Cardiac muscle cell (in vitro differentiated cells and primary cell): ENCODE measurements at places on chromosomes 2 and 18. TPM values are rescaled to one million over a fixed set of nuclear protein-coding genes. Genes with fewer than 3 reads are reported as not detected.

GRCh38 chr2:29033656-29034055, 40.7 kb downstream of the PCARE start:
- no peak for DNase-seq

GRCh38 chr2:45352506-45352905, 258.6 kb downstream of the SRBD1 start:
- no peak for DNase-seq

DNA sequence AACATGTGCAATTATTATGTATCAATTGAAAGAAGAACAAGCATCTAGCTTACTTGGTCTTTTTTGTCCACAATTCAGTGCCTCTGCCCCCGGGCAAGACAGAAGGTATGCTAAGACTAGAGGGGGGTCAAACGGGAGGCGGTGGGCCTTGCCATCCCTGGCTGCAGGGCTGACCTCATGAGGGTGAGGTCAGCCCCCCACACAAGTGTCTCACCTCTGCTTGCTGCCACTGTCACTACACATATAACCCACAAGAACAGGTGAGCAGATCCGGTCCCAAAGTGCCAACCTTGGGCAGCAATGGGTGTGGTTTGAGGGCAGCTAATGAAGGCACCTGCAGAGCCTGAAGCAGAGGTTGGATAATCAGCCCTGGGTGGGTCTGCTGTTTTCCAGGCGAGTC, 71.5 kb downstream of the EDAR start:
- no peak for DNase-seq

- no peak for DNase-seq
These were observed 147.0 kb downstream of the ANTXR1 start for GRCh38 chr2:69159986-69160385.

- DNase-seq, result no peak
These were observed 1.1 kb upstream of the B3GNT2 start for GRCh38 chr2:62194558-62195420.

GRCh38 chr2:203683932-203684556, 22.4 kb upstream of the CD28 start:
- DNase-seq, result no peak

- peak; percentile 84 for DNase-seq
These were observed 2.9 kb upstream of the NEURL3 start for GRCh38 chr2:96507957-96508520.

GRCh38 chr2:46650556-46651001, 171.2 kb downstream of the TMEM247 start:
- DNase-seq, result peak; percentile 92

DNA sequence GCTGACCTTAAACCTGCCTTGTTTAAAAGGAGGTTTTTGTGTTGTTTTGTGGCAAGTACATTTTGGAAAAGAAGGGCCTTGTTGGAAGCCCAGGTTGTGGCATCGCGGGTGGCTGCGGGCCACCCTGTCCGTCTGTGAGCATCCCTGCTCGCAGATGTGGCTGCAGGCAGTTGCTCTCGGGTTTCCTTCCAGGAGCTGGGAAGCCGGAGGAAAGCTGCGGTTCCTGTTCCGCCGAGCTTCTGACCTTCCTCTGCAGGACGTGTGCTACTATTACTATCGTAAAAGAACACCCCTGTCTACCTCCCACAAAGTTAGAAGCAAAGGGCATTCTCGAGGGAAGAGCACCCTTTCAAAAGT, 766 bp downstream of the MFF start:
- DNase-seq, result peak; percentile 60

DNA sequence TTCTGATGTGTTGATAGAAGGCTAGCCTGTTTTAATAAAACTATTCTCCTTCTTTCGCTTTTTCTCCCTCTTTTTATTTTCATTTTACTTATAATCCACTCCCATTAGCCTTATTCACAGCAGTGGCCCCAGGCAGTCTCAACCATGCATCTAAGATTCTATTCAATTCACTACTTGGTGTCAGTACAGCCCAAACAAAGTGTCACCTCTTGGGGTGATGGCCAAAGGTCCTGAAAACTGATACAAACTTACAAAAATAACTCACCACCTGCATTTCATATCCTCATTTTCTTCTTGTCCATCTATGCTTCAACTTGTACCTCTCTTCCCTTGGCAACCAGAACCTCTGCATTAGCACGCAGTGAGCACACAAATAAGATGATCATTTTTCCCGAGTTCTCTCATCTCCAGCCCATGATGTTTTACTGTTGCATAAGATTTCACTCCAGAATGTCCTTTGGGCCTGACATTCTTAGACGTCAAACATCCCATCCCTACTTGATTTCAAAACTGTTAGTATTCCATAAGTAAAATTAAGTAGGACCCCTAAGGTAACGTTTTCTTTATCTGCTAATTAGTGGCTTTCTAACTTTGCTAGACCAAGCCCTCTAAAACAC, 559.3 kb upstream of the TNP1 start:
- DNase-seq, result no peak

GRCh38 chr2:100819370-100820272, at the start of gene NPAS2:
TSS of gene NPAS2 (plus strand) at chr2:100820139. CDS start at chr2:100904755, 84,616 bp downstream.
- peak; percentile 79 for DNase-seq

DNA sequence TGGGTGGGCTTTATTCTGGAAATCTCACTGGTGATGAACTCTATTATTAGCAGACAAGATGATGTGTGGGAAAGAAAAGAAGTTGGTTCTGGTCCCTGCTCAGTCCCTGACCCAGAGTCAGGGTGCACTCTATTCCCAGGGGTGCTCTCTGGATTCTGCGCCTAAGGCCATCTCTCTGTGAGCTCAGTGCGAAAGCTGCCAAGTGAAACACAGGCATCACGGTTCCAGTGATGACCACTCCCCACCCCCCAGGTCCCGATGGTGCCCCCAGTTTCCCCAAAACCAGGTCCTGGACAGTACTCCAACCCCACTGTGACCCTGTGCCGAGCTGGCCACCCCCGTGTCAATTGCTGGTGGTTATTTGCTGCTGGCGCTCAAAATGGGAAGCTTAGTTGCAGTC, 30.1 kb downstream of the RHOB start:
- no peak for DNase-seq

The MAL gene
- 0.49 TPM in 1 of 2 replicates, not detected in the other for total RNA-seq

- DNase-seq, result no peak
These were observed 593.1 kb upstream of the LRRTM4 start for GRCh38 chr2:78115291-78115690.

DNA sequence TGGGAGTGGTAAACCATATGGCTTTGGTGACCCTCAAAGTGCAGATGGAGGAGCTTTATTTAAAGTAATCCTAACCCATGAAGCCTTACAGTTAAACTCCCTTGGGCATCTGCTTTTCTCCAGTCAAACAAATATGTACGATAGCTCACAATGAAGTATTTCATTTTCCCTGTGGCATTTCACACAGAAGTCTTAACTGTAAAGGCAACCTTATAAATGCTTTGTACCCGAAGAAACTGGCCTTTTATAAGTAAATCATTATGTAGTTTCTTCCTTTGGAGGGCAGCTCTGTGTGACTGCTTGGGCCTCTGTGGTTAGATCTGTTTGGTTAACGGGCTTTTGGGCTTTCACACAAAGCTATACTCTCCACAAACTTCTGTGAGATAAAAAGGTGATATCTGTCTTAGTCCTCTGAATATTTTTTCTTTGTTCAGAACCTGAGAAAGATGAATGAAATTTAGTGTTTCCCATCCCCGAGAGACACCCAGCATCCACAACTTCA, 46.6 kb downstream of the SCN1A start:
- no peak for DNase-seq

DNA sequence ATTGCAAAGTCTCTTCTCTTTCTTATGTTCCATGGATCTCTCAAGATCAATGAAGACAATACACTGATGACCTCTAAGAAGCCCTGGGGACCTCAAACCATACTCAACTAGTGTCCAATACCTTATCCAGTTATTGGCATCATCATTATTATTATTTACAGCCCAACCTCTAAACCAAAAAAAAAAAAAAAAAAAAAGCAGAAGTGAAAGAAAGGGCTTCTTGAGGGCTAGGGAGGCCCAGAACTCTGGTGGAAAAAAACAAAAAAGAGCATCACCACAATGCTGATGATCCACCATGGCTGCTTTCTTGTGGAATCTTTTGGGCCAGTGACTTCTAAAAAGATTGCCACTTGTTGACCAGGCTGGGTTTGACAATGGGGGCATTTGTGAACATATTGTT, 324.9 kb downstream of the LPIN1 start:
- no peak for DNase-seq

The CLEC4F gene
- not detected in 2 replicates for total RNA-seq

The GLB1L gene
- total RNA-seq, result 10.4 TPM in 2 replicates

DNA sequence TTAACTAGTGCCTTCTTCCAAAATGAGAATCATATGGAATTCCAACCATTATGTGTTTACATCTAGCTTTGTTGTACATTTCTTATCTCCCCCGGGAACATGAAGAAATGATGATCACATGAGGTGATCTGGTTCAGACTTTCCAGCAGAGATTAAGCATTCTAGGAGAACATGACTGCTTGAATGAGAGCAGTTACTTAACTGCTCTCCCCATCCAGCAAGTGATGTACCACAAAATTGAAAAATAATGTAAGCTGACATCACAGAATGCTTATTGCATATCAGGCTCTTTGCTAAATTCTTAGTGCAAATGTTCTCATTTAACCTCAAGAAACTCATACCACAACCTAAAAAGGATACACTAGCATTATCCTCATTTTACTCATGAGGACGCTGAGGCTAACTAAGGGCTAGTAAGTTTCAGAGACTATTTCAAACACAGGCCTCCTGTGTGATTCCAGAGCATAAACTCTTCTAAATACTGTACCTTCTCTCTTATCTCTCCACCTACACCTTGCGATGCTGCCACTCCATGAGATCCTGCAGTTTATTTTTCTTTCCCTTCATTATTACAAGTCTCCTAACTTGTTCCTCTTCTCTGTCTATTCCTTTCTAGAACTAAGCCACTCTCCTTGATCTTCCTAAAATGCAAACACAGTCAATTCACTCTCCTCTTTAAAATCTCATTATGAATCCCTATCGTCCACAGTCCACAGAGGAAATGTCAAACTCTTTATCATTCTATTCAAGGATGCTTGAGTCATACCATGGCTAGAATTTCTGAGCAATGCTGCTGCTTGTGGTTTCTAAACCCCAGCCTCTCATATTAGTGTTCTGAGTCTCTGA, 1224.8 kb upstream of the ZEB2 start:
- DNase-seq, result no peak

DNA sequence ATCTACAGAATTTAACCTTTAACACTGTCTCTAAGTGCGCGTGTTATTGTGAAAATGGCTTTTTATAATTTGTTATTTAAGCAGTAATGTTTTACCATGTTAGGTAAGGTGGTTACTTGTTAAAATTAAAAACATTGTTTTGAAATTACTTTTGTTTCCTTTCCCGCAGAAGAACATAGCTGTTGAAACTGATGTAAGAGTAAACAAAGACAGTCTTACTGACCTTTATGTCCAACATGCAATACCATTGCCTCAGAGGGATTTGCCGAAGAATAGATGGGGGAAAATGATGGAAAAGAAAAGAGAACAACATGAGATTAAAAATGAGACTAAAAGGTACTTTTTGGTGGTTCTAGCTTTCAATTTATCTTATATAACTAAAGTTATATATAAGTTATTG, 2.1 kb downstream of the C2orf49 start:
- DNase-seq, result no peak

The C2orf81 gene
- total RNA-seq, result 7.6 and 9.5 TPM in 2 replicates

The STPG4 gene
- total RNA-seq, result not detected in 2 replicates

- no peak for DNase-seq
These were observed 834 bp downstream of the ZNF638 start for GRCh38 chr2:71332435-71332796.

DNA sequence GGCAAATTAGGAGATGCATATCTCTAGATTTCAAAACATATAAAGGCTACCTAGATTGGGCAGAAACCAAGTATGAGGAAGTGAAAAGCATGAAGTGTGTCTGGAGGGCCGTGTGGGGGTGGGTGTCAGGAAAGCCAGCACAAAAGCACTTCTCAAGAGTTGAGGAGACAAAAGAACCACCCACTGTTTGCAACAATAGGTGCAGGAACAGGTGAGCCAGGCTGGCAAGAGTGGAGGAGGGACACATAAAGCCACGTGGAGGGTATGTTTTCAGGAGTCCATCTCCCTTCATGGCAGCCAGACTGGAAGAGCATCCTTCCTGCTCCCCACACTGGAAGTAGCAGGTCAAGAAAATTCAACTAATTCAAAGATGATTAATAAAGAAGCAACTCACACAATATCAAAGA, 96.4 kb downstream of the CERS6 start:
- no peak for DNase-seq

GRCh38 chr2:218418717-218419458, at the start of gene VIL1:
TSS of gene VIL1 (plus strand) at chr2:218419123. CDS start at chr2:218423779, 4,656 bp downstream.
- no peak for DNase-seq

GRCh38 chr2:182446087-182446486, 19.3 kb upstream of the PDE1A start:
- DNase-seq, result peak; percentile 33

- no peak for DNase-seq
These were observed 222.9 kb downstream of the KLHL29 start for GRCh38 chr2:23607925-23608324.

- no peak for DNase-seq
These were observed 3.2 kb downstream of the ZBTB7C start for GRCh38 chr18:48405978-48406377.

DNA sequence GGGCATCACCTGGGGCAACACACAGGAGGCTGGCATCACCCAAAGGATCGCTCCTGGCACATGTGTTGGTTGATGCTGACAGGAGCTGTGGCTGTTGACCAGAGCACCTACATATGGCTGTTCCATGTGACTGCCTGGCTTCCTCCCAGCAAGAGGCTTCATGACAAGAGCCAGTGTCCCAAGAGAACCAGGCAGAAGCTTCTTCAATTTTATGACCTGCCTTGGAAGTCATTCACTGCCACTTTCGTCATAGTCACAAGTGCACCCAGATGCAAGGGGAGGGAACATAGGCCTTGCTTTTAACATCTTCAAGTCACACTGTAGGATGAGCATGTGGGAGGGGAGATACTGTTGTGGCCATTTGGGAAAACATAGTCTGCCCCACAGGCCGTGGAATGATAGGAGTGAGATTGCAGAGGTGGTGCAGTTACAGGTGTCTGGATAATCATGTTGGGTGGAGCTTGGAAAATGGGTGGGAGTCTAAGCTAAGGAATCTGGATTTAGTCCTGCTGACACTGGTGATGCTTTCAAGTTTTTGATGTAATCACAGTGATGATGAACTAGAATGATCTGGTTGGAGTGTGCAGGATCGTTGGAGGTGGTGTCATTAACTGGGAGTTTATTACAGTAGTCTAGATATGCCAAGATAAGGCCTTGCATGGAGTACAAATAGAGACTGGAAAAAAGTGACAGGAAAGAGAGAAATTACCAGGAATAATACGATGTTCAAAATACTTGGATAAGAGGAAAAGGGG, 107.0 kb downstream of the RAPGEF4 start:
- no peak for DNase-seq

- no peak for DNase-seq
These were observed 59.9 kb upstream of the POU3F3 start for GRCh38 chr2:104793966-104794365.

The COL5A2 gene
- 51.1 and 59.8 TPM in 2 replicates for total RNA-seq

The POU3F3 gene
- not detected in 2 replicates for total RNA-seq

- DNase-seq, result no peak
These were observed 237.8 kb downstream of the PLCL1 start for GRCh38 chr2:198042189-198042588.

- DNase-seq, result no peak
These were observed 188.8 kb downstream of the ZEB2 start for GRCh38 chr2:144330951-144331673.
